ENCODE measurements at places on chromosomes 6 and 20.

- DNase-seq, result no peak
Observed at GRCh38 chr6:126202707-126203106, 137.2 kb upstream of the CENPW start.

GRCh38 chr20:19210391-19211155 lies 1.9 kb upstream of the SLC24A3 start:
- DNase-seq, result no peak

- DNase-seq, result no peak
Observed at GRCh38 chr6:139257821-139258398, 33.9 kb downstream of the TXLNB start.

- DNase-seq, result no peak
Observed at GRCh38 chr20:44716309-44717106, 1.3 kb downstream of the CCN5 start.

DNA sequence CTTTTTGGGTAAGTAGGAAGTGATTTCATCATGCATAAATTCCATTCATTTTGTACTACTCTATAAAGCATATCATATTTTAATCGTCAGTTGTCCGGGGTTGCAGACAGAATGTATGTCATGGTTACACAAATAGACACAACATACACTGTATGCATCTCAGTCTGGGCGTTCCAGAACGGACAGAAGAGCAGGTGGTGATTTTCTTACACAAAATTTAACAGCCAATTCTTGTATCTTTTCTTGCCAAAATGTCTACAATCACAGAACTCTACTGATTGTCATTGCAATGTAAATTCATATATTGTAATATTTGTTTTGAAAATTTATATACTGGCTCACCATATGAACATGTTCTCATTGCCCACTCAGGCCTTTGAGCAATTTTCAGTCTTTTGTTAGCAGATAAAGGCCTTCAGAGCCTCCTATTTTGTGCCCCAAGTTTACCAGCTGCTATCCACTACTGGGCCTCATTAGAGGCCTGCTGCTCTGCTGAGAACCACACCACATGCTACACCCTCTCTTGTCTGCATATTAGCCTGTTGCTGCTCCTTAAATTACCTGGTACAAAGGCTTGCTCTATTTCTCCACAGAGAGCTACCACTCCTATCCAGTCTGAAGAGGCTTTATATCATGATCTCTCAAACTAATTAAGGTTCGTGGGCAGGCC lies 61.5 kb downstream of the PRDM13 start:
- DNase-seq, result no peak

DNA sequence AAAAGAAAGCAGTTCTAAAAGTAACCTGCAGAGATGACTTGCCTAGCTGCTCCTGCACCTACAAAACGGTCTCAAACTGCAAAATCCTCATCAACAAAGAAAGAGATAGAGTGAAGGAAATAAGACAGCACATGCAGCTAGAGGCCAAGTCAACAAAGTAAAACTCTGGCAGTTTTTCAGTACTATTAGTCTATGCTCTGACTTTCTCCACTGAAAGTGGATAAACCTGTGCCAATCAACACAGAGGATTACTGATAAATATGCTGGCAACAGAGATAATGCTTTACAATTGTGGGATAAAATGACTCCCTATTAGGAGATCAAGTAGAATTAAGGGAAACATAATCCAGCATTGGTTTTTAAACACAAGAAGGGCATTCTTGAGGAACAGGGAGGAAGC lies 13.4 kb downstream of the KIAA0319 start:
- no peak for DNase-seq

DNA sequence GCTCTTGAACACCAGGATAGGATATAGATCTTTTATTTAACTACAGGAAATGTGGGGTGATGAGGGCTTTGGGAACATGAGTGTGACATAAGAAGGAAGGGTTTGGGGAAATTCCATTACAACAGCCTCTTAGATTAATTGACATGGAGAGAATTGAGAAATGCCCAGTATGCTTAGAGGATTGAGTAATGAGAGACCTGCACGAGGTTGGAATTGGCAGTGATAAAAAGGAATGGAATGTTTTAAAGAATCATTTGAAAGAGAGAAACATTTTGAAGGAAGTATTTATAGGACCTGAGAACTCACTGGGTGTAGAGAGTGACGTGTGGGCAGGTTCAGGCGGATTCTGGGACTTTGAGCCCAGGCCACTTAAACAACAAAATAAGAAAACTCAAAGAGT lies 227.0 kb downstream of the BMP2 start:
- no peak for DNase-seq

DNA sequence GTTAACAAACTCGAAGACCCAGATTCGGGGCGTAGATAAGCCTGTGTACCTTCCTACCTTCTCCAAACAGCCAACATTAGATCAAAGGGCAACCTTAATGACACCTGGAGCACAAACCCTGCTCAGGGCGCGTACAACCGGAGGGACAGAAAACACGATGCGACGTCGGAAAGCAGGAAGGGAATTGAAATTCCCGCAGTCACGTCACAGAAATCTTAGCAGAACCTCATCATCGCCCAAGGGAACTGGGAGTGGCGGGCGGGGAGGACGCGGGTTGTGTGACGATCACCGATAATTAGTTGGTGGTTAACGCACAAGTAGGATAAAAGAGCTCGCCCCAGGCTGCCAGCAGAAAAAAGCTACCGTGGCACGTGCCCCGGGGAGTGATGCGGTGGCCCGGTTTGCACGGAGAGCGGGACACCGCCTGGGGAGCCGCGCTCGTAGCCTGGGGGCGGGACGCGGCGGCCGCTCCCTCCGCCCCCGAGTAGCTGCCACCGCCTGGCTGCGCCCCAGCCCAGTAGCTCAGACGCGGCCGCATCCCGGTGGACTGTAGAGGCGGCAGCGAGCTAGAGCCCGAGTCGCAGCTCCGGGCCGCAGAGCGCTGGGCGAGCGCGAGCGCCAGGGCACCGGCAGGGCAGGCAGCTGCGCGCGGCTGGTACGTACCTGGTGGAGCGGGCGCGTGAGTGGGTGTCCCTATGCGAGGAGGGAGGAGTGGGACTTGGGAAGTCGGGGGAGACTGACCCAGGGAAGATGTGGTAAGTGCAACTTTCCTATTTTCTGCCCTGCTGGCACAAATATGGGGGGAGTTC lies at the start of gene PKIB:
Gene PKIB (plus strand): TSS at position 525 of the 809 bp plus-strand sequence. CDS start 107,390 bp downstream, outside the sequence.
- DNase-seq, result peak; percentile 12

Data from activated gamma-delta T cell treated with Interleukin-2 at 50 U/mL for 16 hours (primary cell).